ENCODE measurements at places on chromosomes 12 and 14. TPM values are rescaled to one million over a fixed set of nuclear protein-coding genes. Genes with fewer than 3 reads are reported as not detected.

Gene PKP2
- total RNA-seq: 5.7 TPM

Gene IFNG
- total RNA-seq: not detected

DNA sequence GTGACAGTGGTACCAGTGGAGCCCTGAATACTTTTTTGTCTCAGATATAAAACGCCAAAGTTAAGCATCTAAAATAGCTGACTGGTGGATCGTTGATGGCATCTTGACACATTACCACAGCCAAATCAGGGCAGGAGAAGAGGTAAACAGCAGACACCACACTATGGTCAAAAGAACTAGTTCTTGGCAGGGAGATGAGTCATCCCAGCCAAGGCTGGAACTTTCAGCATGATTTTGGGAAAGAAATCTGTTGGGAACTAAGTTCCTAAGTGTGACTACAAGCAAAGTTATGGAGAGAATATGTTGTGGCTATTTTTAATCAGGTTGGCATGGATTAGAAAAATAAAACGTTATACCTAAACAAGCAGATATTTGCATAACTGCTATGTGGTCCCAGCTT, 36.9 kb downstream of the LGR5 start:
- H3K27me3 ChIP-seq: no peaks in the 10 kb centered on the region
- H3K27ac ChIP-seq: peak overlapping the region; percentile 78
- H3K4me3 ChIP-seq: no peak overlapping the region
- no peaks in the 10 kb centered on the region for H3K36me3 ChIP-seq
- DNase-seq: no peak

- no peak overlapping the region for H3K4me3 ChIP-seq
- H3K36me3 ChIP-seq: no peaks in the 10 kb centered on the region
- peak overlapping the region; percentile 28 for H3K27ac ChIP-seq
- peaks cover 20% of the 10 kb centered on the region for H3K4me1 ChIP-seq
- DNase-seq: no peak
Observed at GRCh38 chr14:67538501-67538900, 5.4 kb downstream of the PLEKHH1 start.

Gene ACSS3
- 4.0 TPM for total RNA-seq

Gene SLC8A3
- total RNA-seq: 0.76 TPM

DNA sequence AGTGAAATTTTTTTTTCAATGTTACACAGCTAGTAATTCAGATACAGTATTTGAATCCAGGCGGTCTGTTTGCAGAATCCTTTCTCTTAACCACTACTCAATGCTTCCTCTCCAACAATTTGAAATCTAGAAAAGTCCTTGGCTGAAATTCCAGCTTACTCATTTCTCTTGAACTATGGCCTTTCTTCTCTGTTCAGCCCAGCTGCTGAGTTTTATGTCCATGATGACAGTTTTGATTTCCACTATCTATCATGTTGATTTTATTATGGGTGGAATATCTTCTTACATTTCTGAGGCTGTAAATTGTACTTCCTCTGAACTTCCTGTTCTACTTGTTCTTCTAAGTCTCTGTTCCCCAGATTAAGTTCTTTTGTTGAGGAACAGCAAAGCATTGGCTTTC, 315.3 kb downstream of the DIO2 start:
- DNase-seq: no peak
- H3K27me3 ChIP-seq: no peaks in the 10 kb centered on the region
- H3K27ac ChIP-seq: no peak overlapping the region
- peaks cover 5% of the 10 kb centered on the region for H3K4me1 ChIP-seq
- no peaks in the 10 kb centered on the region for H3K36me3 ChIP-seq
- H3K4me3 ChIP-seq: no peak overlapping the region

- H3K4me3 ChIP-seq: no peak overlapping the region
- H3K4me1 ChIP-seq: no peaks in the 10 kb centered on the region
- no peaks in the 10 kb centered on the region for H3K36me3 ChIP-seq
- no peak for DNase-seq
- H3K27me3 ChIP-seq: no peaks in the 10 kb centered on the region
Observed at GRCh38 chr12:77031745-77032144, 33.6 kb downstream of the E2F7 start.

DNA sequence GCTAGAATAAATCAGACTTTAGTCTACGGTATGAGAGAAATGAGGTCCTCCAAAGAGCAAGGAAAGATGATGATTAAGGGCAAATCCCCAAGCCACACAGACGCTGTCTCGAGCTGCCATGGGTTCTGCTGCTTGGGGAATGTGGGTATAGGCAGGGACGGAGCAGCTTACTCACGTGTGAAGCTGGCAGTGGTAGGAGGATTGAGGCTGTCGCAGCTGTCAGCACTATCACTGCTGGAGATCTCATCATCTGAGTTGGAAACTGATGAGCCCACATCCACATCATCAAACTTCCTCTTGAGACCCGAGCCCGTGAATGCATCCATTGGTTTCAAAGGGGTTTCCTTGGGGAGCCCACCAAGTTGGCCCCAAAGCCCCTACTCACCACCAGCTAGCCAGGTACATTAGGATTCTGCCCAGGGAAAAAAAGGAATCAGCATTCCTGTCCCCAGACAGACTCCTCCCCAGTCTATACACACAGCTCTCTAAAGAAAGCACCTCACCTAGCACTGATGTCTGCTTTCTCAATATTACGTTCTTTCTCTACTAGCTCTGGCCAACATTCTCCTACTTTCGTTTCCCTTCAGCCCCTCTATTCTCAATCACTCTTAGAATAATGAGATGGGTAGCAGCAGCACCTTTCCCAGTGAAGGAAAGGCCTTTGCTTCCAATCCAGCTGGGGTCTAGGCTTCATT, 7.0 kb downstream of the CSRNP2 start:
- no peaks in the 10 kb centered on the region for H3K27me3 ChIP-seq
- H3K4me1 ChIP-seq: peaks cover 9% of the 10 kb centered on the region
- H3K36me3 ChIP-seq: peaks cover 29% of the 10 kb centered on the region

- no peaks in the 10 kb centered on the region for H3K36me3 ChIP-seq
- no peak for DNase-seq
- peak overlapping the region; percentile 83 for H3K4me3 ChIP-seq
- peak overlapping the region; percentile 97 for H3K27ac ChIP-seq
- peaks cover 48% of the 10 kb centered on the region for H3K4me1 ChIP-seq
Observed at GRCh38 chr14:50533241-50533705, 904 bp upstream of the MAP4K5 start.

DNA sequence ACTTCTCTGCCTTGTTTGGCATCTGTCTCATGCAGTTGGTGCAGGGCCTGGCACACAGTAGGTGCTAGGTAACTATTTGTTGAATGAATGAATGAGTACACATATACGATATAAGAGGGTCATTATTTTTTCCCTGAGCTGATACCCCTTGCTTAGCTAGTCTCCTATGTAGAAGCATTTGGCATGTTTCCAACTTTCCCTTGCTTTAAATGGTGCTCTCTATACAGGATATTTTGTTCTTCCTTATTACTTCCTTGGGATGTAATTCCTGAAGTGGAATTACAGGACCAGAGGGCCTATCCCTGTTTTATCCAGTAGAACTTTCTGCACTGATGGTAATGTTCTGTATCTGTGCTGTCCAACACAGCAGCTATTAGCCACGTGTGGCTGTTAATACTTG, 250.1 kb upstream of the PWP1 start:
- no peaks in the 10 kb centered on the region for H3K4me1 ChIP-seq
- no peak overlapping the region for H3K4me3 ChIP-seq
- no peak for DNase-seq
- H3K27ac ChIP-seq: no peak overlapping the region
- no peaks in the 10 kb centered on the region for H3K36me3 ChIP-seq
